Stimulated activated memory B cell treated with anti-CD40 and anti-IgM and Interleukin-4, amounts not matched to agents 10 μg/mL and 1 μg/mL and 100 μg/mL, for 72 hours (primary cell): ENCODE measurements at places on chromosomes 6 and 20.

GRCh38 chr6:7532821-7533220 lies 8.7 kb upstream of the DSP start:
- no peak for ATAC-seq

- peak; percentile 73 for ATAC-seq
Observed at GRCh38 chr6:129875610-129876520, 14.8 kb upstream of the TMEM244 start.

DNA sequence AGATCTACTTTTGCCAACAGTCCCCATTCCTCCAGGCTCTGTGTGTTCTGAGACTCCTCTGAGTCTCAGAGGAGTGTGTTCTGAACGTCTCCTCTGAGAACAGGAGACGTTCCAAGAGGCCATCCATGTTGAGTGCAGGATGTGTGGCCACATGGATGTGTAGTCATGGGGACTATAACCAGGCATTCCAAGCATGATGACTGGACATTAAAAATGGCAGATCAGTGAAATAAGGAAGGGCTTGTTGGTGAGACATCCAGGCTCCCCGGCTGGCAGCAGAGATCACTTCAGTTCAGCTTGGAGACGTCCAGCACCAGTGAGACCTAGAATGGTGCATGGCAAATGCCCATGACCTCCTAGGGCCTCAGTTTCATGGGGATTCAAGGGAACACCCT lies 34.3 kb upstream of the POU5F1 start:
- ATAC-seq: no peak

GRCh38 chr20:25274481-25274880 lies 26.6 kb downstream of the PYGB start:
- ATAC-seq: no peak

GRCh38 chr20:54517241-54517975 lies 42.0 kb downstream of the DOK5 start:
- no peak for ATAC-seq

GRCh38 chr20:24388828-24389380 lies 80.5 kb upstream of the SYNDIG1 start:
- no peak for ATAC-seq

DNA sequence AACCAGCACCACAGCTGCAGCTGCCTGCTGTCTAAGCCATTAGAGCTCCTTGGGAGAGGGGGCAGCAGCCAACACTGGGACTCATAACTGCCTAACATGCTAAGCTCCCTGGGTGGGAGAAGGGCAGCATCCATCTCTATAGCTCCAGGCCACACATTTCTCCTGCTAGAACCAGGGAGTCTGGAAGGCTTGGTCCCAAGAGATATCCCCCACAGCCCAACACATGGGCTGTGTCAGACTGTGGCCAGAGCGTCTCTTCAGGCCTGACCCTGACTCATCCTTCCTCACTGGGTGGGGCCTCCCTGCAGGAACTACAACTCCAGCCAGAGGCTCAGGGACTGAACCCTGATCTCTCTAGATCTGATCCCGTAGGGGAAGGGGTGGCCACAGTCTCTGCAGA lies 411.1 kb downstream of the HDGFL1 start:
- no peak for ATAC-seq
